Neural crest cell (in vitro differentiated cells): ENCODE measurements at places on chromosomes 4 and X. TPM values are rescaled to one million over a fixed set of nuclear protein-coding genes. Genes with fewer than 3 reads are reported as not detected.

DNA sequence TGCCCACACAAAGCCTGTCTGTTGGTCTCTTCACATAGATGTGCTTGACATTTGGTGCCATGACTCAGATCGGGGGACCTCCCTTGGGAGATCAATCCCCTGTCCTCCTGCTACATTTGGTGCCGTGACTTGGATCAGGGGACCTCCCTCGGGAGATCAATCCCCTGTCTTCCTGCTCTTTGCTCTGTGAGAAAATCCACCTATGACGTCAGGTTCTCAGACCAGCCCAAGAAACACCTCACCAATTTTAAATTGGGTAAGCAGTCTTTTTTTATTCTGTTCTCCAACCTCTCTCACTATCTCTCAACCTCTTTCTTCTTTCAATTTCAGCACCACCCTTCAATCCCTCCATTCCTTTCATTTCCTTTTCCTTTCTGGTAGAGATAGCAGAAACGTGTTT lies 159.6 kb upstream of the AGTR2 start:
- no peaks in the 10 kb centered on the region for H3K36me3 ChIP-seq
- DNase-seq = no peak
- no peak overlapping the region for H3K4me3 ChIP-seq
- H3K4me1 ChIP-seq = no peaks in the 10 kb centered on the region

- no peak overlapping the region for H3K27ac ChIP-seq
- H3K36me3 ChIP-seq = peaks cover 5% of the 10 kb centered on the region
- no peak overlapping the region for H3K4me3 ChIP-seq
- DNase-seq = no peak
These were observed 10.3 kb downstream of the CTBP1 start for GRCh38 chr4:1238676-1239000.

CTAG1B gene
- total RNA-seq = not detected in 2 replicates

DNA sequence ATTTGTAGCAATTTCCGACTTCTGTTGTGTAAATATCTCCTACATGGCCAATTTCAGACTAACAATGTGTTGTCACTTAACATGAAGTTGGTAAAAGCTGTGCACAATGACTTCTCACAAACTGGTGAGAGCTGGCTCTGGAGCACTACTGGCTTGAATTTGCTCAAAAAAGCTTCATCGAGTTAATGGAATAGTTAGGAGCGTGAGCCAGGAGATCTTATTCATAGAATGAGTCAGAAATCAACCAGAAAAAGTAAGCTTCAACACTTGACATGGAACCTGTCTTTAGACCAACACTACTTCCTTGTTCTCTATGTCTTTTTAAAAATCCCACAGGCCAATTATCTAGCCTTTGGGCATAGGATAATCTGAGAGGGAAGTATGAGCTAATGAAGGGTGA lies 7.9 kb upstream of the CHRDL1 start:
- H3K4me1 ChIP-seq = peaks cover 5% of the 10 kb centered on the region
- H3K4me3 ChIP-seq = no peak overlapping the region
- H3K36me3 ChIP-seq = no peaks in the 10 kb centered on the region
- H3K27me3 ChIP-seq = no peaks in the 10 kb centered on the region
- no peak for DNase-seq

DNA sequence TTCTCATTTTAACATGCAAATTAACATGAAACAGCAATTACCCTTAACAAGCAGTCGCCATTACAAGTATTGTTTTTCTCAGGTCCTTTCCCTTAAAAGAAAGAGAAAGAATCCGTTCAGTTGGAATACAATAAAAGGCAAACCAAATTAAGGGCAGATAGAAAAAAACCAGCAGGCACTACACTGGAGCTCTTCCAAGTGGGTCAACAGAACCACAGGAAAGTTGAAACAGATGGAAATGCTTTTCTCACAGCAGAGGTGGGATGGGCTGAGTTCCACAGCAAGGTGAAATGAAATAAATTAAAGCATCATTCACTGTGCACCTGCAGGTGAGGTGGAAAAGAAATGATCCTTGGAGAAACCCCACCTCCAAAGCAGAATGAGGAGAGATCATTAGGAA lies 102.6 kb downstream of the APBB2 start:
- H3K27ac ChIP-seq = no peak overlapping the region
- H3K4me1 ChIP-seq = no peaks in the 10 kb centered on the region

DNA sequence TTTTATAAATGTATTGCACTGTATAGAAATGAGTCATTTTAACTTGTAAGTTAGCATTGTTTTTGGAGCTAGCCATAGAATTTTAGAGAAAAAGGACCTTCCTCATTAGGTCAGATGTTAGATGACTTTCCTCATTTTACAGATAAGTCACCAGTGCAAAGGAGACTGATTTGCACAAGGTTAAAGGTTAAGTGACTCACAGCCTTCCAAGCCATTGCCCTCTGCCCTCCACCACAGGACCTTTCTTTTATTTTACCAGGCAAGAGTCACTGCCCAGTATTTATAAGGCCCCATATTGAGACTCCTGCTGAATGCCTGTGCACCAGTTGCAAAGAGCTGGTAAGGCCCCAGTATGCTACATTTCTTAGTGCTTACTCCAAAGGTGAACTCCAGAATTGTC lies 4.2 kb upstream of the ABCG2 start:
- no peak overlapping the region for H3K27ac ChIP-seq
- H3K4me3 ChIP-seq = peak overlapping the region; percentile 67
- peak; percentile 26 for DNase-seq
- H3K4me1 ChIP-seq = peaks cover 45% of the 10 kb centered on the region
- no peaks in the 10 kb centered on the region for H3K36me3 ChIP-seq

CDX4 gene
- not detected in 2 replicates for total RNA-seq

DNA sequence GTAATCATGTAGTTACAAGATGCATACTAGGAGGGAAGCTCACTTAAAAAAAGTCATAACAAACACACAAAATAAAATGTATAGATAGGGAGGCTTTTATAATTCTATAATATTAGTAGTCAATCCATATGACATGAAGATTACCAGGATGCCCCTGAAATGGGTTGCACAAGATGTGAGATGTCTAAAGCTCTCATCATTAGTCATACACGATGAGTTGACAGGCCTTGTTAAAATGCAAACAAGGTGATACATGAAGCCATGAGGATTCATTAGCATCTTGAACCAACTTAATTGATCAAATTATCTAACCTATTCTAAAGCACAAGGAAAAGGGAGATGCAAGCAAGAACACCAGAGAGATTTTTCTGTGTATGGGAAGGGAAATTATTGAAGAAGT lies 470.2 kb downstream of the IQCM start:
- H3K36me3 ChIP-seq = no peaks in the 10 kb centered on the region
- no peaks in the 10 kb centered on the region for H3K4me1 ChIP-seq
- no peak overlapping the region for H3K4me3 ChIP-seq

LIMCH1 gene
- total RNA-seq = 15.1 and 17.3 TPM in 2 replicates

GRCh38 chr4:8745005-8745790 lies 126.4 kb downstream of the HMX1 start:
- peaks cover 39% of the 10 kb centered on the region for H3K27me3 ChIP-seq
- H3K27ac ChIP-seq = no peak overlapping the region
- DNase-seq = no peak
- H3K4me1 ChIP-seq = no peaks in the 10 kb centered on the region
- no peak overlapping the region for H3K4me3 ChIP-seq
- no peaks in the 10 kb centered on the region for H3K36me3 ChIP-seq

CLIC2 gene
- total RNA-seq = 0.77 and 2.2 TPM in 2 replicates
